GM03348 (cell line): ENCODE measurements at places on chromosomes 7 and 10.

- DNase-seq: no peak
These were observed 1180.6 kb upstream of the AUTS2 start for GRCh38 chr7:68417659-68418058.

DNA sequence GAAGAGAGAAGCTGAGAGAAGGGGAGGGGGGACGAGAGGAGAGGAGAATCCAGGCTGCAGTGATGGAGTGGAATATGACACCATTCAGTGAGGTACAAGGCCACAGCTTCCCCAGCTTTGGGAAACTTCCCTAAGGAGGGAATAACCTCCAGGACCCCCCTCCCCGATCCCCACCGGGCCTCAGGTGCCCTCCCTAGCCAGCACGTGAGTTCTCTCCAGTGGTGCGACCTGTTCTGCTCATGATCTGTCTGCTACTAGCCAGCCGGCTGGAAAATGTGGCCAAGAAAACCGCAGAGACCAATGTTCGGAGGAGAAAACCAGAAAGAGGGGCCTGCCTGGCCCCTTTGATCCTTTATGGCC is 39.9 kb upstream of the AGK start:
- DNase-seq: no peak

GRCh38 chr7:96118449-96119001 is 203.4 kb downstream of the SLC25A13 start:
- DNase-seq: no peak

- peak; percentile 63 for DNase-seq
These were observed 21.3 kb upstream of the LIPF start for GRCh38 chr10:88642963-88643362.

DNA sequence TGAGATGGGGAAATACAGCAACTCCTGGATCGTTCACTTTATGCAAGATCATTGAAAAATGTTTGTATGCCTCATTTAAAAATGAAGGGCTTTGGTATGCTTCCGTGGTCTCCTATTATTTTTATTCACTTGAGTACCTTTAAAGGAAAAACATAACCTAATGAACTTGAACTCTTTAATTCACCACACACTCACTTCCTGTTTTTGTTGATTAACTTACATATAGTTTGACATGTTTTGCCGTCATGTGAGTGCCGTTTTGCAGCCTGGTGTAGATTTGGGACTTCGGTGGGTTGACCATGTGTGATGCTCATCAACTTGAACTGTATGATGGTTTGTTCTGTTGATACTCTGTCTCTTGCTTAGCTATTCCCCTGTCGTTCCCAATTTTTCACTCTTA is 28.9 kb downstream of the CASP7 start:
- no peak for DNase-seq

DNA sequence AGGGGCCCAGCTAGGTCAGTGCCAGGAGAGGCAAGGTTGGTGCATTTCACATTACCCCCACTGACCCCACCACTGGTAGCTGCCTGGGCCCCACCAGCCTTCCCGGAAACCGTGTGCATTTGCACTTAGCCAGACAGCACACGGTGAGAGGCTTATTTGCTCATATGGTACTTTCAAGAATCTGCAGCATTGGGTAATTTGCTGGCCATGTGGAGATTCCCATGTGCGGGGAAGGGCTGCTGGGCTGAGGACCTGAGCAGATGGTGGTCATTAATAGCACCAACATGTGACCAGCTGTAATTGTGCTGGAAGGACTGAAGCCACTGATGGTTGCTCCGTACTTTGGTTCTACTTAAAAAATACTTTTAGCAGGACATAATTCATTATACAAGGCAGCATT is 323.8 kb downstream of the DPP6 start:
- DNase-seq: no peak

DNA sequence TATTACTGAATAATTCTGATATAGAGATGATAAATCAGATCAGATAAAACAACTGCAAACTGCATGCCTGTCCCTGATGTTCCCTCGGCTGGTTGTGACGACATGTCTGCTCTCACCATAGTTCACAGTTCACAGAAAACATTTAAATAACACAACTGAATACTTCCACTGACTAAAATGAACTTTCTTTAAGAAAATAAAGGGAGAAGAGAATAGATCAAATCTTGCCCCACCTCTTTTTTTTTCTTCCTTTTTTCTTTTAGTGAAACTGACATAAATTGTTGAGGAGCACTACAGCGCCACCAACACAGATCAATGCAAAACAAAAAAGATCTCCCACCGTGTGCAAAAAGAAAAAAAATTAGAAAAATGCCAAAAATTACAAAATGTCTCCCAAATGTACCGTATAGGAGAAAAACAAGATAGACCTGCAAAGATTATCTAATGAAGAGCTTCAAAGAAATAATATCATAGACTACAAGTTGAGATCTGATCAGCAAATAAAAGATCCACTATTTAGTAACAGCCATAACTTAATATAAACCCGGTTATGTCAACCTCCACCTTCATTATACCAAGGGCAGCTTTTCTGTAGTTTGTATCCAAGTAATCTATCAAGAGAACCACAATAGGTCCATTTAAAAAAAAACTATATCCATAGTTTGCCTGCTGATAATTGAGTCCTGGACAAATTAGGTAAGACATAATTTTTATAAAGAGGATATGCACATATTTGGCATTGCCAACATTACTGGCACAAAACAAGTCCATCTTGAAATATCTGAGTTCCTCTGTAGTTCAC is 30.7 kb upstream of the EPC1 start:
- peak; percentile 38 for DNase-seq

DNA sequence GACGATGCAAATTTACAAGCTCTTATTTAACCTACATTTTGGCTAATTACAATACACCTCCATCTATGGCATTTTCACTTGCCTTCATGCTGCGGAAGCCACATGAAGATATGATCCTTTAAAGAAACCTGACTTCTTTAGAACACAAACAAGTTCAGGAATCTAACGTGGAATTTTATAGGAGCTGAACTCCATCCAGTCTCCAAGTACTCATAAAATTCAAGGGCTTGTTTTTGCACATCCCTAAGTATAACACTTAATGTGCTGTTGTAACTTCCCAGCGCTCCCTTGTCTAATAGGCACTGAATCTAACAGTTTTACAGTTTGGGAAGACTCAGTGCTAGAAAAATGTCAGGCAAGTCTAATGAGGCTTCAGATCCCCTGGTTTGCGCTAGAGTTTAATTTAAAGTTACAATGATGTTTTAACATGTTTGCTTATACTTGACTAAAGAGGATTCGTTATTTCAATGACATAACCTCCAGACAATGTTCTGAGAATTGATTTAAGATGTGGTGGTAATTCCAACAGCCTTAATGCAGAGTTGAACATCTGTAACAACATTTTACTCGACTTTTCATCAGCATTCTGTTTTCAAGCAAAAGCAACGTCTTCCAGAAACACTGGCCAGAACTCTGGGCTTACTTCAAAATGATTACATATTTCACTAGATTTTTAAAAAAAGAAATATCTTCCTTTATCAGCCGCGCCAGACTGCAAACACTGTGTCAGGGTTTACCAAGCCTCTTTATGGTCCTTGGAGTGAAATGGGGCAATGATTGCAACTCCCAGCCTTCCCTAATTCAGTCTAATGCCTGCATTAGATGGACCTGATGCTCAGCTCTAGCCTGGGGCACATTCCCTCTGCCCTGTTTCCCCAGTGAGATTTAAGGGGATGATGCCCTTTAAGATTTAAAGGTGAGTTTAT is 664.3 kb downstream of the KCNMA1 start:
- DNase-seq: peak; percentile 16

DNA sequence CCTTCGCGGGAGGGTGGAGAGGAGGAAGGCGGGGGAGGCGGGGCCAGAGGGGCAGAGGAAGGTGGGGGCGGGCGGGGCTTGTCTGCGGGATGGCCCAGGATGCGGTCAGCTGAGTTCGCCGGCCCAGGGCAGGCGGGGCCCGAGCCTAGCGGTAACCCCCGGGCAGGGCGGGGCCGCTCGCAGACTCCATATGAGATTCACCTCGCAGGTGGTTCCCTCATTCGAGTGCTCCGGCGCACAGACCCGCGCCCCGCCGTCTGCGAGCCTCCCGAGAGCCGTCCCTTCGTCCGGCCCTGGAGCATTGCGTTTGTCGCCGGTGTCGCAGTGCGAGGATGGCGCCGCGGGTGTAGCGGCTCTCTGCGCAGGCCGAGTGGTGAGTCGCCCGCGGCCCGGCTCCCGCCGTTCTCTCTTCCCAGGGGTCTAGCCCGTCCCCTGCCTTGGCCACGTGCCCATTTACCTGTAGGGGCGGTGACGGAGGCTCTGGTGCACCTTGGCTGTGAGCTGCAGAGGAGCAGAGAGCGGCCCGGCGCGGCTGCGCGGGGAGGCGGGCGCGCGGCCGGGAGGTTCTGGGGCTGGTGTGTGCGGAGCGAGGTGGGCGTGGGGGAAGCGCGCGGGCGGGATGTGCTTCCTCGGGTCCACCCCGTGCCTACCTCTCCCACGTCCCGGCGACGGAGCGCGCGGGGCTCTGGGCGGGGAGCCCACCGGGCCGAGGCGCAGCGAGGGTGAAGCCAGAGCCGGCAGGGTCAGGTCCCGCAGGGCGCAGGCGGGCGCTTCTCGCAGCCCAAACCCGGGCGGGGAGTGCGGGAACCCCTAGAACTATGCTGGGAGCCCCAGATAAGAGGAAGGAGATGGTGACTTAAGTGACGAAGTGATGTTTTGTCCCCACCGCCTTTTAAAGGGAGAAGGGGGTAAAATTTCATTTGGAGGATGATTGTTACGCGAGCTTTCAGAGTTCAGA is at the start of gene UPP1:
Gene UPP1 (plus strand): TSS at position 220 of the 958 bp plus-strand sequence. CDS start 5,519 bp downstream, outside the sequence.
- peak; percentile 96 for DNase-seq

DNA sequence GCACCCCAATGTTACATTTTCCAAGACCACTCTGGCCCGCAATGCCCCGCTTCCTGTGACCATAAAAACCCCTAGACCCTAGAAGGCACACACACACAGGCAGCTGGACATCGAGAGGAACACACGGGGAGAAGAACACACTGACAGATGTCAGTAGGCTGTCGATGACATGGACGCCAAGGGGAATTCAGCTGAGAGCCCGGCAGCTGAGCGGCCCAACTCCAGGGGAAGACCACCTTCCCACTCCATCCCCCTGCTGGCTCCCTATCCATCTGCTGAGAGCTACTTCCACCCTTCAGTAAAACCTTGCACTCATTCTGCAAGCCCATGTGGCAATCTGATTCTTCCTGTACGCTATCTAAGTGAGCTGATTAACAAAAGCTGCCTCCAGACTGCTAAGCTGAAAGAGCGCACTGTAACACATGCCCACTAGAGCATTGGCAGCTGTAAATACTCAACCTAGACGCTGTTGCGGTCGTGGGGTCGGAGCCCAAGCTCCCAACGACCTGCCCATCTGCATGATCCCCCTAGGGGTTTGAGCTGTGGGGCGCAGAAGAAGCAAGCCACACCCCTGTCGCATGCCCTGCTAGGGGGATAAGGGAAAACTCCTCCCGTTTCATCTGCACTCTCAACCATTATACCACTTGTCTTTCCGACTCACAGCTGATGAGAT is 843.6 kb upstream of the POT1 start:
- no peak for DNase-seq

DNA sequence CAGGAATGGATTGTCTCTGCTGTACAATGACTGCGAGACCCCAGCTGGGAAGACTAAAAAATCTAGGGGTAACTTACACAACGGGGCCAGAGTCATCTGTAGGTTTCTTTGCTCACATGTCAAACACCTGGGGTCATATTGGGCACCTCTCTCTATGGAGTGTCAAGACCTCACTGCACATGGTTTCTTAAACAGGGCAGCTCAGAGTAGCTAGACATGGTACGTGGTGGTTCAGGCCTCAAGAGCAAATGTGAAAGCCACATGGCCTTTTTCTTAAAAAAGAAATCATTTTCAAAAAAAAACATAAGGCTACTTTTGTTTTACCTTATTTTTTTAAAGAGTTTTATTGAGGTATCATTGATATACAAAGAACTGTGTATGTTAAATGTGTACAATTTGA is 162.2 kb upstream of the ITGB1 start:
- DNase-seq: no peak

DNA sequence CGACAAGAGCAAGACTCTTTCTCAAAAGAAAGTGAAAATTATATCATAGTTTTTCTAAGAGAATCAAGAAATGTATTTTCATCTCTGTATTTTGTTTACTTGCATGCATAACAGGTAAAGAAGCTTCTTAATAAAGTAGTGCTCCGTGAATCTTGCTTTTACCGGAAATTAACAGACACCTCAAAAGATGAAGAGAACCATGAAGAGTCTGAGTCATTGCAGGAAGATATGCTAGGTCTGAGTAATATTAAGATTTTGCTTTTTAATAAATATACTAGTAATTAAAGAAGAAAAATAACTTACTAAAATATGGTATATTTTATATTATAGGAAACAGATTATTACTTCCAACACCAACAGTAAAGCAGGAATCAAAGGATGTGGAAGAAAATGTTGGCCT is 39.5 kb upstream of the STOX1 start:
- no peak for DNase-seq

DNA sequence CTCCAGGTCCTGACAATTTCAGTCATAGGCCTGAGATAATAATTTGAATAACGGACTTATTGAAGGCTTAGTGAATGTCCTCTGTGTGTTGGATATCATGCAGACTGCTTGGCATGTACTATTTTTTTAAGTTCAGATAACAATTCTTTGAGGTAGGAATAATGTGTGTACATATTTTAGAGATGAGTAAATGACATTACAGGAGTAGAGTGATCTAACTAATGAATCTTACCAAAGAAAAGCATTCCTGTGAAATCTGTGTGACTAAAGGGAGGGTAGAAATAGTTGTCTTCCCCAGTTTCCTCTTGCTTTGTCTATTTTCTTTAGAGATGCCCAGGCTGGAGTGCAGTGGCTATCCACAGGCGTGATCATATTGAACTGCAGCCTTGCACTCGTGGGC is 391.8 kb upstream of the ETV1 start:
- peak; percentile 27 for DNase-seq

DNA sequence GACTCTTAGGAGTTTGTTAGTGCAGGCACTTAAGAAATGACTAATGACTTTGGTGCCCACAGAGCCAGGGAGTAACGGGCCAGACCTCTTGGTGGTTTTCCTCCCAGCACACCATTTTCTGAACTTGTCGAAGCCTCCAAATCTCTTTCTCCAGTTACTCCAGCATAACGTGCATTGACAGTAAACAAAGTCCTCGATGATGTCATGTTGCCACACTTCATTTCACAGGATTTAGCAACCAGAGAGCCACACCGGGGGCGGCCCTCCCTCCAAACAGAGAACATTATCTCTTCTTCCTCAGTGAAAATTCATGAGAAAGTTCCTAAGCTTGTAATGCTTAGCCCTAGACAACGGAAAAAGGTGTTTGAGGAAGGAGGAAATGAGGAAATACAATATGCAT is 4.0 kb upstream of the SVOPL start:
- no peak for DNase-seq

DNA sequence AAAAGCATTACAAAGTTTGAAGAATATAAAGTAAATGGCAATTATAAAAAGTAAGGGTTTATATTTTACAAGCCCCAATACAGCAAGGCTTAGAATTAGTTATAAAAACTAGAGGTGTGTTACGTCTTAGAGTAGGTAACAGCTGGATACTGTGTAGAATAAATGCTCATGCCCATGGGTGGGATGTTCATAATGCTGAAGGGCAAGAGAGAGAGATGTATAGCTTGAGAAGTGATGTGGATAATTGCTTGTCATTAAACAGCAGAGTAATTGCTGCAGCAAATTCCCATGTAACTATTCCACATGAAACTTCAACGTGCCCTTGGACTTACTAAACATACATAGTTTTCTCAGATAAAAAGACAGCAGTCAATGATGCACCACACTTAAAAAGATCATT is 233.8 kb downstream of the IMMP2L start:
- DNase-seq: no peak
